ENCODE measurements at places on chromosomes 13 and 19. TPM values are rescaled to one million over a fixed set of nuclear protein-coding genes. Genes with fewer than 3 reads are reported as not detected.

Gene CAPS
- 7.6 TPM for total RNA-seq

Gene CYP2S1
- total RNA-seq = 11.0 TPM

Gene ZNF844
- 24.4 TPM for total RNA-seq

Gene CEACAM7
- total RNA-seq = 10.8 TPM

Gene EBI3
- total RNA-seq = not detected

Gene ZNF544
- 34.2 TPM for total RNA-seq

Gene NCAN
- total RNA-seq = under 0.01 TPM
